ENCODE measurements at places on chromosomes 6 and 20. TPM values are rescaled to one million over a fixed set of nuclear protein-coding genes. Genes with fewer than 3 reads are reported as not detected.

- no peak for DNase-seq
Observed at GRCh38 chr6:82870582-82871172, 195.0 kb downstream of the UBE3D start.

GRCh38 chr6:122825163-122825562 is 36.1 kb downstream of the SMPDL3A start:
- DNase-seq, result no peak

DNA sequence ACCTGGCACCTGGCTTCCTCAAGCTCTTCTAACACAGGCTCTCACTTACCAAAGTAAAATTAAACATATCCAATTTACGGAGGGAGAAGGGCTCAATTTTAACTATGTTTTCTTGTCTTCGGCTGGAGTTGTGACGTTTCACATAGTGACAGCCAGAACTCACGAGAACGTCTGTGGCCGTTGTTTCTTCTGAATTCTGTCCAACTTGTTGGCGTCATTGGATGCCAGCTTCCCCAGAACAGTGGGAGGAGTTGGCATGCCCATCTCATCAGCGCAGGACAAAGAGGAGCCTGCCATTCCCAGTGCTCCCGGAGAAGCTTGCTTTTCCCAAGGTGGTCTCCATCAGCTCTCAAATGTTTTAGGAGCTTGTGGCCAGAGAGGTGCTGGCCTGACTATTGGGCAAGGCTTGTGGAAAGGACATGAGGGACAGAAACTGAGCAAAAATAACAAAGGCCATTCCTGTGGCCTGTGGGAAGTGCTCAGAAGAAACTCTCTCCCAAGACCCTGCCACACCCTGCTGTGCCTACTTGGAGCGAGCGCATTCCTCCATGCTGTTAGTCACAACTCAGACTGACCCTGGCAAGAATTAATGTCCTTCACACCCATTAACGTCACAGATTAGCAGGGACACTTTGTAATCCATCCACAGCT is 265.4 kb upstream of the CDH4 start:
- no peak for DNase-seq

DNA sequence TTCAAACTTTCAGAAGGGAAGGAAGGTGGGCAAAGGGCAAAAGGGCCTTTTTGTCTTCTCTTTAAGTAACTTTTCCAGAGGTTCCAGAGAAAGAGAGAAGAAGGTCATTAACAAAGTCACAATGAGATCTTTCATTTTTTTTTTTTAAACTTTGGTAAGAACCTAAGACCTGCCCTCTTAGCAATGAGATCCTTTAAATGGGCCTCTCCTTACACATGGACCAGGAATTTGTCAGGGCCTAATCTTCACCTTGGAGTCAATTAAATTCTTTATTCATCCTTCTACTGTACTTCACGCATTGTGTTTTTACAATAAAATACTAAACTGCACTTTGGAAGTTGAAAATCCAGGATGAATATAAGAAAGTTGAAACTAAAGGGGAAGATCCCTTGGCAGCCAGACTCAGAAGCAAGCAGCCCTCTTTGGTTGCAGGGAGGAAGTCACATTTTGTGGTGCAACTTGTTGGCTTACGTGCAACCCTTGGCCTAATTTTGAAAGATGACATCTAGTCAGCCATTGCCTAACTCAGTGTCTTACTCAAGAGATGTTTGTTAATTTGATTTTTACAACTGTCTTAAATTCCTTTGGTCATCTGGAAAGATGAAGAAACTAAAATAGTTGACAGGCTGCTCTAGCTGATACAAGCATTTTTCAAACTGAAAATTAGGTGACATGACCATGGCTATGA is 11.9 kb upstream of the TMEM170B start:
- peak; percentile 87 for DNase-seq

DNA sequence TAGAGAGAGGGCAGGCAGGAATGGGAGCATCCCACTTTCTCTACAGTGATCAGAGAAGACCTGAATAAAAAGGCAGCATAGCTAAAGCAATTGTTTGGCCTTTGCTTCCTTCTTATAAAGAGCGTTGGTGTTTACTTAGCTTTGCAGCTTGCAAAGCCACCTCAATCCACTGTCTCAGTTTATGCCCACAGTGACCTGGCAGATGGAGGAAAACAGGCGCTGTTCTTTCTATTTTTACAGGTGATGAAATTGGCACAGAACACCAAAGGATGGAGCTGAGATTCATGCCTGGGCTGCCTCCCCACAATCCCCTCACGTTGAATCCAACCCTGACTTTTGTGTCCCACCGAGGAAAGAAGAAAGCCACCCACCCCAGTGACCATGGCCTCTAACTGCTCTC is 130.5 kb downstream of the TTLL2 start:
- no peak for DNase-seq

- peak; percentile 83 for DNase-seq
Observed at GRCh38 chr6:145147981-145148749, 587.2 kb downstream of the EPM2A start.

DNA sequence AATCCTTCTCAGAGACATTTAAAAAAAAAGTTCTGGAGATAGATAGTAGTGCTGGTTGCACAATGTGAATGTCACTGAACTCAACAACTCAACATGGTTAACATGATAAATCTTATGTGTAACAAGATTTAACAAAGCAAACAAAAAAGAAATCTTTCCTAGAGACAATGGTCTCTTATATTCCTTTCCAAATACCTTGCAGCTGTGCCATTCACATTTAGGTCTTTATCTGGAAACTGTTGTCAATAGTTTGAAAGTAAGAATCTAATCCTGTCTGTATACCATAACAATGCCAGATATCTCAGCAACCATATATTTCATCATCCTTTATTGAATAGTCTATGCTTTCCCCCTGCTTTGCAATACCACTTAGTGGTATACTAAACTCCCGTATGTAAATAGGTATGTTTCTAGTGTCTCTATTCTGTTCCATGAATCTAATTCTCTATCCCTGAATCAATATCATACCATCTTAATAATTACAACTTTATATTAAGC is 2.1 kb downstream of the SERAC1 start:
- DNase-seq, result no peak

- peak; percentile 48 for DNase-seq
Observed at GRCh38 chr20:34268851-34269636, 27.8 kb downstream of the ASIP start.

- DNase-seq, result no peak
Observed at GRCh38 chr6:125749865-125750691, 646 bp downstream of the HEY2 start.

GRCh38 chr20:56004611-56005388 is 519 bp downstream of the CBLN4 start:
- DNase-seq, result no peak

GRCh38 chr6:7268816-7269555 is 44.0 kb downstream of the SSR1 start:
- DNase-seq, result no peak

GRCh38 chr6:7728855-7729590 is 3.1 kb downstream of the BMP6 start:
- DNase-seq, result peak; percentile 38

GRCh38 chr20:21074605-21075336 is 31.4 kb downstream of the LINC00237 start:
- DNase-seq, result peak; percentile 16

GRCh38 chr6:125154761-125155135 is 1.2 kb downstream of the TPD52L1 start:
- peak; percentile 35 for DNase-seq

- peak; percentile 4 for DNase-seq
Observed at GRCh38 chr6:10511477-10511876, 9.7 kb upstream of the GCNT2 start.

DNA sequence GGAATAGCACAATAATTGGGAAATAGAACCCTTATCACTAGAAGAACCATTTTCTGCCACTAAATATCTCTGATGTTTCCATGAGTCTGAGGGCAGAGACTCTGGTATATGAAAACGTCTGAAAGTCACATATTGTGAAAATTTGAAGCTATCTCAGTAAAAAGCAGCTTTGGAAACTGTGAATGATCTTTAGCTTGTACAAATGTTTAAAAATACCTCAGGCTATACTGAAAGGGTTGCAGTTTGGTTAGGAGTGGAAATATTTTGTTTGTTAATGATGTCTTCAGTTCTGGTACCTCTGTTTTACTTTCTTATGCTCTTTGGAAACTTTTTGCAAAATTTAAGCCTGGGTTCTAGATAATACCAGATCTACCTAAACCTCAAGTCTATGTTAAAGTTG is 135.0 kb downstream of the SLC16A10 start:
- DNase-seq, result no peak

DNA sequence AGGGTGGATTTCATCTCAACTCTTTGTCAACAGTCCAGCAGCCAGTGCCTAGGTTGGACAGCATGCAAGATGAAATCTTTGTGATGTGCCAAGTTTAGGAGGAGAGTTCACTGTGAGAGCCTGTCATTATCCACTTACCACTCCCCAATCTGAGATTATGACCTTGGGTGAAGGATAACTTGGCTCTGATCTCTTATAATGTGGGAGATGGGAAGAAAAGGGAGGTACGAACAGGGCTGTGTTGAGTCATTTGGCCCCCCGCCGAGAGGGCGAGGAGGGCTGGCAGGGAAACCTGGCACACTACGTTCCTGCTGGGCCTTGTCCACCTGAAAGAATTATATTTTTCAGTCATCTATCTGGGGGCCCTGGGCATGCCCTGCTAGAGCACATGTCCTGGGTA is 35.8 kb downstream of the LAMA4 start:
- DNase-seq, result peak; percentile 71

GRCh38 chr20:7010527-7010926 is 243.0 kb downstream of the BMP2 start:
- peak; percentile 3 for DNase-seq

GRCh38 chr20:23311947-23312506 is 38.6 kb upstream of the NXT1 start:
- no peak for DNase-seq

DNA sequence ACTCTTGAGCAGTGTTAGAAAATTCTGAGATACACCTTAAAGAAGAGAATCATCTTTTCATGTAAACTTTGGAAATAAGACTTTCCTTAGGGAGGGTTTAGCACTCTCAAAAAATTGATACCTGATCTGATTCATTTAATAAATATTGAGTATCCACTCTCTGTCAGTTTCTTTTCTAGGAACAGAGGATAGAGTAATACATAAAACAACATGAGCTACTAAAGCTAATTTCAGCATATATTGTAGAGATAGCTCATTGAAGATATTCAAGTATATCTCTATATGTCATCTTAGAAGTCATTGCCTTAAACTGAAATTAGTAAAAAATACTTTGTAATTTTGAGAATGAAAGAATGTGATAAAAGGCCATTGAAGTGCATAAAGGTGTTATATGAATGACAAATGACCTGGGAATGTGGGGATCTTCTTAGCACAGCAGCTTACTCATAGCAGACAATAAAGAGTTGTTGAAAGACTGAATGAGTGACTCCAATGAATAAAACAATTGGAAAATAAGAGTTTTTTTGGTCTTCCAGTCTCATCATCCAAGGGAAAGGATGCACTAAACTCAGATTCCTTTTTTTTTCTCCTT is 29.2 kb downstream of the RHAG start:
- no peak for DNase-seq

DNA sequence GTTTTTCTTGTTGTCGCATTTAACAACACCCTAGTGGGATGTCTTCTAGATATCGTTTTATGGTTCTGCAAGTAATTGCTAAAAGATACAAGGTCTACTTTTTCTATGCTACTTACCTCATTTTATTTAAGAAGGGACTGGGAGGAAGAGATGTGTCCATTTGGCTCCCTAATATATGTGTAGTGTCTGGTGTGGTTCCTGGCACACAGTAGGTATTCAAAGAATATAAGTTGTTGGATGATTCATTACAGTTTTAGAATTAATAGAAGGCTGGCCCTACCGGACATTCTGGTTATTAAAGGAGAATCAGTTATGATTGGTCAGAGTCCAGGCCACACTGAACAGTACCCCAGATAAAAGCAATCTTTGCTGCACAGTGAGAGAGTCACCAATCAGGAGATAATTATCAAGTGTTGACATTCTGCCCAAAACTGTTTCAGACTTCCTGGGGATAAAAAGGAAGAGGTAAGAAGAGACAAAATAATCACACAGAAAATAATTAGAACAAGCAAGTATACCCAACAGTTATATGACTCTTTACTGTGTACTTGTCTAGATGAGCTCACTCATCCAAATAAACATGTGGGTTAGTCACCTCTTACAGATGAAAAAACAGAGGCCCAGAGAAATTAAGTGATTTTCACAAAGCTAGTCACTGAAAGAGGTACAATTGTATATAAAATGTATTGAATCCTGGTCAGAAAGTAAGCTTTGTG is 7.0 kb downstream of the TMEM244 start:
- DNase-seq, result peak; percentile 75

DNA sequence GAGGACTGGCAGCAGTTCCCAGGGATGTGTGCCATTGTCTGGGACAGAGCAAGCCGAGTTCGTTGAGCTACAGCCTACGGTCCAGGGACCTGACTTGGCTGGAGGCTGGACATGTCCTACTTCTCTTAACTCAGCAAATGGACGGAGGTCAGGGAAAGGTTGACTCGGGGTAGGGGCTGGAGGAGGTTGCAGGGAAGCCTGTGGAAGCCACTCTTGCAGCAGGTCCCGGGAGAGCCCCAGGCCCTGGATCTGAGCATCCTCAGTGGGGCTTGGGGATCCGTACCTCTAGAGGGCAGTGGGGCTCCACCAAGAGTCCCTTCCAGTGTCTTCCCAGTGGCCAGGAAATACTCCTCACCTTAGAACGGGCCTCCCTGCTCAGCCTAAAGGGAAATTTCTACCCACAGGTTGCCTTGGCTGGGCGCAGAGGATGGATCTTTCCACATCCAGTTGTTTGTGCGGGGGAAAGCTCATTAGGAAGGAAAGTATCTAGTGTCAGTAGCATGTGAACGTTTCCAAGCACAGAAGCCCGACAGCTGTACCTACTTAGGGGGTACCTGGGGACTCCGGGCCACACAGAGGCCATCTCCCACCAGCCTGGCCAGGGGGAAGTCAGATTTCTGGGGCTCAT is 170.2 kb downstream of the NFATC2 start:
- peak; percentile 83 for DNase-seq

DNA sequence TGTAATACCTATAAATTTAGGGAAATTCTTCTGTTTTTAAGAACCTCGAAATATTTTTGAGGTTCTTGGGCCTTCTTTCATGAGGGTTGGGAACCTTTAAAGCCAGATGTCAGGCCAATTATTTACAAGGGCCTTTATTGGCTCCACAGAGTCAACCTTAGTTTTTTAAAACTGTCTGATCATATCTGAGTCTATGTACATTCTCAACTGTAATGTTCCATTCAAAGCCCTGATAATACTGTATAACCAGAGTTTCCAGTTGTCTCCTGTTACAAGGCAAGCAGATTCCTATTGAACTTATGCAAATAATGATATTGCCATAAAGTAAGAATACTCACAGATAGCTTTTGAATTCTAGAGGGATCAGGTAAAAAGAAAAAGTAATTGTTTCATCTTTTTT is 545.5 kb downstream of the EPM2A start:
- no peak for DNase-seq

- DNase-seq, result peak; percentile 51
Observed at GRCh38 chr6:166045173-166045859, 122.3 kb downstream of the TBXT start.

VPS52 gene
- polyA plus RNA-seq, result 35.3 TPM

F13A1 gene
- polyA plus RNA-seq, result not detected

CRISP2 gene
- not detected for polyA plus RNA-seq

ANKRD66 gene
- polyA plus RNA-seq, result not detected

RIN2 gene
- 45.6 TPM for polyA plus RNA-seq

MAP3K7 gene
- polyA plus RNA-seq, result 33.6 TPM

LBP gene
- polyA plus RNA-seq, result not detected

TSBP1 gene
- not detected for polyA plus RNA-seq

SLC22A7 gene
- polyA plus RNA-seq, result not detected

FLRT3 gene
- 2.4 TPM for polyA plus RNA-seq

Data from GM23248 (cell line).